ENCODE measurements at places on chromosomes 12 and 14.

GRCh38 chr14:22491683-22492621 lies 97.1 kb downstream of the DAD1 start:
- peak overlapping the region; percentile 19 for H3K4me3 ChIP-seq
- peak overlapping the region; percentile 78 for H3K27ac ChIP-seq
- peaks cover 76% of the 10 kb centered on the region for H3K4me1 ChIP-seq
- no peaks in the 10 kb centered on the region for H3K27me3 ChIP-seq
- H3K36me3 ChIP-seq, result no peaks in the 10 kb centered on the region
- no peak for DNase-seq

GRCh38 chr12:66033151-66033550 lies 97.4 kb downstream of the LLPH start:
- no peaks in the 10 kb centered on the region for H3K36me3 ChIP-seq
- H3K27ac ChIP-seq, result no peak overlapping the region
- DNase-seq, result no peak
- H3K4me3 ChIP-seq, result no peak overlapping the region
- no peaks in the 10 kb centered on the region for H3K27me3 ChIP-seq
- H3K4me1 ChIP-seq, result no peaks in the 10 kb centered on the region

DNA sequence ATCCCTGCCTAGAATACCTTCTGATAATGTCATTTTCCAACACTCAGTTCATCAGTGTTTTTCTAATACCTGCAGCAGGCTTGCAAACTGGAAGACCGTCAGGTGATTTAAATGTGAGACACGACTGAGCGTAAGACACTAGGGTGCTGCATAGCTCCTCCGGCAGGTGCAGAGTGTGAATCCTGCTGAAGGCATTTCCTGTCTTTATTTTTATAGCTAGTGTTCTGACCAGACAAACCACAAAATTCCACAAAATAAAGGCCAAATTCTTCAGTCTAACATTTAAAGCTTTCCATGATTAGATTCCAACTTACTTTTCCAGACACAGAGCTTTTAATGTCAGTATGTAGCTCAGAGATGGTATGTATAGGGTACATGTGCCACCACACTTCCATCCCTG lies 70.7 kb downstream of the BBS10 start:
- H3K4me1 ChIP-seq, result no peaks in the 10 kb centered on the region
- no peak overlapping the region for H3K4me3 ChIP-seq

- H3K4me1 ChIP-seq, result no peaks in the 10 kb centered on the region
- DNase-seq, result no peak
- H3K4me3 ChIP-seq, result no peak overlapping the region
- H3K36me3 ChIP-seq, result no peaks in the 10 kb centered on the region
- no peak overlapping the region for H3K27ac ChIP-seq
Measured at GRCh38 chr14:30132196-30132595, 204.5 kb upstream of the PRKD1 start.

DNA sequence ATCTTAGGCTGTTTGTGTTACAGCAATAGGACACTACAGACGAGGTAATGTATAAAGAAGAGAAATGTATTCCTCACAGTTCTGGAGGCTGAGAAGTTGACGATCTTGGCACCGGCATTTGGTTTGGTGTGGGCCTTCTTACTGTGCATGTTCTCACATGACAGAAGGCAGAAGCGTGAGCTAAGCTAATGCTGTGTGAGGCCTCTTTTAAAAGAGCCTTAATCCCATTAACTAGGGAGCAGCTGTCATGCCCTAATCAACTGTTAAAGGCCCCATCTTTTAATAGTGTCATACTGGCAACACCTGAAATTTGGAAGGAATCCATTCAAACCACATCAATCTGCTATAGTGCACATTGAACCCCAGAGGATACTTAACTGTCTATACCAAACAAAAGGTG lies 992.9 kb downstream of the GALC start:
- no peaks in the 10 kb centered on the region for H3K36me3 ChIP-seq
- no peak overlapping the region for H3K4me3 ChIP-seq
- DNase-seq, result no peak

- no peaks in the 10 kb centered on the region for H3K36me3 ChIP-seq
- no peak overlapping the region for H3K4me3 ChIP-seq
- H3K4me1 ChIP-seq, result peaks cover 51% of the 10 kb centered on the region
- DNase-seq, result peak; percentile 98
- H3K27me3 ChIP-seq, result no peaks in the 10 kb centered on the region
- peak overlapping the region; percentile 91 for H3K27ac ChIP-seq
Measured at GRCh38 chr12:122946690-122947341, 19.4 kb downstream of the ABCB9 start.

- H3K27me3 ChIP-seq, result no peaks in the 10 kb centered on the region
- peaks cover 84% of the 10 kb centered on the region for H3K36me3 ChIP-seq
- H3K4me1 ChIP-seq, result no peaks in the 10 kb centered on the region
- H3K27ac ChIP-seq, result no peak overlapping the region
- no peak for DNase-seq
Measured at GRCh38 chr14:92144708-92145107, 22.9 kb downstream of the CPSF2 start.

- no peaks in the 10 kb centered on the region for H3K27me3 ChIP-seq
- no peak overlapping the region for H3K4me3 ChIP-seq
- no peak for DNase-seq
- H3K27ac ChIP-seq, result no peak overlapping the region
- peaks cover 10% of the 10 kb centered on the region for H3K4me1 ChIP-seq
- no peaks in the 10 kb centered on the region for H3K36me3 ChIP-seq
Measured at GRCh38 chr14:33573301-33573880, 377.5 kb downstream of the EGLN3 start.

GRCh38 chr14:91127924-91128323 lies 14.1 kb downstream of the DGLUCY start:
- H3K27me3 ChIP-seq, result no peaks in the 10 kb centered on the region
- no peak for DNase-seq
- no peak overlapping the region for H3K4me3 ChIP-seq
- peaks cover 21% of the 10 kb centered on the region for H3K4me1 ChIP-seq
- peaks cover 30% of the 10 kb centered on the region for H3K36me3 ChIP-seq

DNA sequence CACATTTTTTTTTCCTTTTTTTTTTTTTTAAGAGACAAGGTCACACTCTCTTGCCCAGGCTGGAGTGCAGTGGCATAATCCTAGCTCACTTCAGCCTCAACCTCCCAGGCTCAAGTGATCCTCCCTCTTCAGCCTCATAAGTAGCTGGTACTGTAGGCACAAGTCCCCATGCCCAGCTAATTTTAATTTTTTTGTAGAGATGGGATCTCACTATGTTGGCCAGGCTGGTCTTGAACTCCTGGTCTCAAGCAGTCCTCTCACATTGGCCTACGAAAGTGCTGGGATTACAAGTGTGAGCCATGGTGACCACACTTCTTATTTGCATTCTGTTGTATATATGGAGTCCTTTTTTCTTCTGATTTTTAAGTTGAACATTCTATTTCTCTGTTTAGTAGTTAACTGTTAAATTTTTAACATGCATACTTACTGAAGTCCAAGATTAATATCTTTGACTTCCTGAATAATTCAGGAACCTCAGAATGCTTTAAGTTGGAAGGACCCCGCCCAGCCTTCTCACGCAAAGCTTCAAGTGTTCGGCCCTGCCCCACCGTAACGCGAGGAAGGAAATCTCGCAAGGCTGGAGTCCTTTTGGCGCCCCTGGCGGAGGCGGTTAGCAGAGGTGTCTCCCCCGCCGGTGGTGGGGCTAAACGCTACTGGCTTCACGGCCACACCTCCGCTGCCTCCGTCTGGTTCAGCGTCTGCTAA lies 21.6 kb downstream of the SPATS2 start:
- no peak for DNase-seq
- no peaks in the 10 kb centered on the region for H3K36me3 ChIP-seq
- H3K4me1 ChIP-seq, result no peaks in the 10 kb centered on the region
- H3K27ac ChIP-seq, result no peak overlapping the region
- no peaks in the 10 kb centered on the region for H3K27me3 ChIP-seq

GRCh38 chr14:24816011-24816928 lies 182.3 kb upstream of the GZMB start:
- peaks cover 12% of the 10 kb centered on the region for H3K4me1 ChIP-seq
- DNase-seq, result no peak
- no peak overlapping the region for H3K27ac ChIP-seq
- no peaks in the 10 kb centered on the region for H3K36me3 ChIP-seq
- no peaks in the 10 kb centered on the region for H3K27me3 ChIP-seq

DNA sequence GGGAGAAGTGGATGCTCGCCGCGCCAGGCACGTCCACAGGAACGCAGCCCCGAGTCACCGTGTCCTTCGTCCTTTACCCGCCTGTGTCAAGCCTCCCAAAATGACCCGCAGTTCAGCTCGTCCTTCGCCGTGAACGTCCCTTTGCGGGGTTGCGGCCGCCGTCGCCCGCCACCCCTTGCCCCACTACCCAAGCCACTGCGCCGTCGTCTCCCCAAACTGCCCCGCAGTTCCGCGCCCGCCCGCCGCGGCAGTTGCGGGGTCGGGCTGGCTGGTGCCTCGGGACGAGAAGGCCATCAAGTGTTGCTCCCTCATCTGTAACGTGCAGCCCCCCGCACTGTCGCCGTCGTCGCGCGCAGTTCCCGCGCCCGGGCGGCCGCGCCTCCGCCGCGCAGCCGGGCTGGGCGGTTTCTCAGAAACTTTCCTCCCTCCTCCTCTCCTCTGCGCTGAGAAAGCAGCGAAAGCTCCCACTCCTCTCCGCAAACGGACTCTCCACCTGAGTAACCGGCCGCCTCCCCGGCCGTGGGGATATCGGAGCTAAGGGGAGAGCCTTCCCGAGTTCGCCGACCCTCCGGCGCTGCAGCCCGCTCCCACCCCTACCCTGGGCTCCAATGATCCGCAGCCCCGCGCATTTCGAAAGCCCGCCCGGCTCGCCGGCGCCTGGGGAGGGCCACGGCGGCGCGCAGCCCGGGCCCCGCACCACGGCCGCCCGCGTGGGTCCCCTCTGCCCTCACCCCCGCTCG lies 6.7 kb downstream of the CDKN1B start:
- H3K4me3 ChIP-seq, result peak overlapping the region; percentile 87
- H3K4me1 ChIP-seq, result peaks cover 65% of the 10 kb centered on the region
- H3K27me3 ChIP-seq, result no peaks in the 10 kb centered on the region
- H3K27ac ChIP-seq, result peak overlapping the region; percentile 98
- peaks cover 5% of the 10 kb centered on the region for H3K36me3 ChIP-seq

DNA sequence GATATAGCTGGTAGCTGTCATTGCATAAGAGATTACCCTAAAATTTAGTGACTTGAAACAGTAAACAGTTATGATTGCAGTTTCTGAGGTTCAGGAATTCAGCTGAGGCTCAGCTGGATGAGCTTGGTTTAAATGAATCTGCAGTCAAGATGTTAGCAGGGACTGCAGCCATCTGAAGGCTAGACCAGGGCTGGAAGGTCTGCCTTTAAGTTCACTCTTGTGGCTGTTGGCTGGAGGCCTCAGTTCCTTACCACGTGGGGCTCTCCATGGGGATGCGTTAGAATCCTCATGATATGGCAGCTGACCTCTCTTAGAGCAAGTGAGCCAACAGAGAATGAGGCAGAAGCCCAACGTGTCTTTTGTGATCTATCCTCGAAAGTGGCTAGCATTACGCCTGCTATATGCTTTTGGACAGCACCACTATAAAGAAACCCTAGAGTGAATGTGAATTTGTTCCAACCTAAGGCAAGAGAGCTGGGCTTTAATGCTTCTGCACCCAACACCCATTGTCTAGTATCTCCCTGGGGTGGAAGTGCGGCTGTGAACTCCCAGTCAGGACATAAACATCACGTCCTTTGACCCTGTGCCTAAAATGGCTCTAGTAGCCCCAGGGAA lies 26.0 kb downstream of the HSPB8 start:
- peaks cover 20% of the 10 kb centered on the region for H3K4me1 ChIP-seq
- H3K36me3 ChIP-seq, result no peaks in the 10 kb centered on the region
- DNase-seq, result no peak
- no peaks in the 10 kb centered on the region for H3K27me3 ChIP-seq
- H3K27ac ChIP-seq, result no peak overlapping the region

DNA sequence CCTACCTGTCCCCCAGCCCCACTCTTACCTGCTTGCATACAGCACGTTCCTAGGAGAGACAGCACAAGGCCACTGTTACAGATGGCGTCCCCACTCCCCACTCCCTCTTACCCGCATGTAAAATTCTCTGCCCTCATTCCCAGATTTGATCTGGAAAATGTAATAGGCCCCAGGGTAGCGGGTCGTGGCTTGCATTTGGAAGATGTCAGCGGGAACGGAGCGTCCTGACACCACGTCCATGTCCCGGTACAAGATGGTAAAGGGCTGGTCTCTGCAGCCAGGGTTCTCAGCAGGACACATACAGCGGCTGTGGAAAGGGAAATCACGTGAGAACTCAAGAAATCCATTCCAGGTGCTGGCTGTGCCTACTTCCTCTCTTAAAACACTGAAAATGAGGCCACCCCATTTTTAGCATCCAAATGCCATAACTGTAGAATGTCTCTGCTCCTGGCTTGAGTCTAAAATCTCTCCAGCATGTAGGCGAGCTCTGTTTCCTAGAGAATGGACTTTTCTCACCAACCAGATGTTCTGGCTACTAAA lies 10.1 kb upstream of the TC2N start:
- DNase-seq, result no peak
- H3K36me3 ChIP-seq, result peaks cover 18% of the 10 kb centered on the region
- H3K27ac ChIP-seq, result no peak overlapping the region
- no peaks in the 10 kb centered on the region for H3K27me3 ChIP-seq
- no peak overlapping the region for H3K4me3 ChIP-seq

DNA sequence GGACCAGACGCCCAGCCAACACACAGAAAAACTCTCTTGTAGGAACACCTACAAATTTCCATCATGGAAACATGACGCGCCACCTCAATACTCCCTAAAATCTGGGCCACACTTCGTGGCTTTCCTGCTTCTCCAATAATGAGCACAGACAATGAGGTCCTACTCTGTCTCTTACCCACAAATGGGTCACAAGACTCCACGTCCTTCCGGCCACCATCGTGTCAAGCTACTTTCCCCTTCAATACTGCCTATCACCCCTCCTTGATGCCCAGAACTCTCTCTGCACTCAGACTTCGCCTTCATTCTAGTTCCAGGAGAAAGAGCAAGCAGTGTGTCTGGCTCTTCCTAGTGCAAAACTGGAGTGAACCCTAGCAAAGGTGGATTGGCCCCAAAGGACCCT lies 28.1 kb downstream of the SBNO1 start:
- no peak overlapping the region for H3K27ac ChIP-seq
- DNase-seq, result no peak
- H3K27me3 ChIP-seq, result no peaks in the 10 kb centered on the region
- peaks cover 73% of the 10 kb centered on the region for H3K36me3 ChIP-seq
- H3K4me3 ChIP-seq, result no peak overlapping the region

DNA sequence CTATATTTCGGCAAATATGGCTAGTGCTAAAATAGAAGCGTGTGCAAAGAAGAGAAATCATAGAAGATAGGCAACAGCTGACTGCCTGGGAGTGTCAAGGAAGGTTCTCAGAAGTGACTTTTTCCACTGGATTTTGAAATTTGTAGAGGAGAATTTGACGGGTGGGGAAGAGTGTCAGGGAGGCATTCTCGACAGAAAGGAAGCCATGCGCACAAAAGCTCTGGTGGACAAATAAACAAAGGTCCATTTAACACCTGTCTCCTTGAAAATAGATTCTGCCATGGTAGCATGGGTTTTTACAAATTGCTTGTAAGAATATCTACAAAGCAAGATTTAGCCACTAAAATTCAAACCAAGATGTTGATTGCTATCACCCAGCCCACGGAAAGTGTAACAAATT lies 1081.5 kb downstream of the GALC start:
- no peaks in the 10 kb centered on the region for H3K27me3 ChIP-seq
- no peaks in the 10 kb centered on the region for H3K4me1 ChIP-seq

Measured in suprapubic skin (tissue), 4 donors.